COLO829 (cell line): ENCODE measurements at places on chromosomes 11 and 22.

GRCh38 chr22:38240734-38241252 is 32.0 kb downstream of the TMEM184B start:
- no peak for DNase-seq

DNA sequence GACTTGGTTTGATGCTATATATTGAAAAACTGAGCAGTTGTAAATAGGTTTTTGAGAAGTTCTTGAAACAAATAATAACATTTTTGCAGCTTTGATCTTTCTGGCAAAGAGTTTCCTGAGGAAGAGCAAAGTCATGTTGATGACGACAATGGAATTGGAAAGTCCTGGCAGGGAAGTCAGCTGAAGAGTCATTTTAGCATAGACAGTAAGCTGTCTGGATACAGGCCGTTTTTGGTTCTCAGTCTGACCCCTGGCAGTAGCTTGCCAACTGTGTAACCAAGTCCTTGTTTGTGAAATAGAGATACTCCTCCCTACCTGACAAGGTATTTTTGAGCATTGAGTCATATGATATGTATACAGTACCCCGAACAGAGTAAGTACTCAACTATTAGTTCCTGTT is 193.3 kb downstream of the C11orf91 start:
- DNase-seq = no peak

- peak; percentile 75 for DNase-seq
These were observed 41.7 kb upstream of the AQP11 start for GRCh38 chr11:77547863-77548551.

DNA sequence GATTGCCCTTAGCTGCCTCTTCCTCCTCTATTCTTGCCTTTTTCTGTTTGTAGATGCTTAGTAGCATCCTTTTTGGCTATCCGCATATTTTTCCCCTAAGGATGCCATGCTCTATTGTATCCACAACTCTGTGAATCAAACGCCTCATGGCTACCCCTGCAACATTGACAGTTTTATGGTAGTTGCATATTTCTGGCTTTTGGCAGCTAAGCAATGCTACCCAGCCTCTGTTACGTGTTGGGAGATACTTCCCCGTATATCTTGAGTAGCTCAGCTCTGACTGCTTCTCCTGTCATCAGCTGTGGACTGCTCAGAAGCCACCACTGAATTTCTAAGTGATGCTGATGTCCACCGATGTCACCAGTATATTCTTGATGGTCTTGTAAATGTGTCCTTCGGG is 15.1 kb upstream of the SLC3A2 start:
- no peak for DNase-seq

DNA sequence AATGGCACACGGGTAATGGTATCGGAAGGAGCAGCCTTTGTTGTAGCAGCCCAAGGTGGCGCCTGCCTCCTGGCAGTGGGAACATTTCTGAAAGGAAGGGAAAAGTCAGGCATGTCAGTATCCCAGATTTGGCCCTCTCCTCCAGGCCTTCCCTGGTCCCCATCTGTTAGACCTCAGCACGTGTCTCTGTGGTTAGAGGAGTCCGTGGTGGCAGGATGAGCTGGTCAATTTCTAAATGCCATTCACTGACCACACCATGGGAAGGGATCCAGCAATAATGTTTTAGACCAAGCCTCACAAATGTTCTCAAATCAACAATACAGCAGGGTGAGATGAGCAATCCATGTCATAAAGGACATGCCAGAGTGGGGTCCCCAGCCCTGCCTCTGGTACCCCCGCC is 49.0 kb upstream of the CYP2D6 start:
- no peak for DNase-seq

- peak; percentile 39 for DNase-seq
These were observed 310.6 kb downstream of the TBC1D22A start for GRCh38 chr22:47073075-47073474.

- no peak for DNase-seq
These were observed 11.6 kb upstream of the SLC5A1 start for GRCh38 chr22:32031466-32031865.

DNA sequence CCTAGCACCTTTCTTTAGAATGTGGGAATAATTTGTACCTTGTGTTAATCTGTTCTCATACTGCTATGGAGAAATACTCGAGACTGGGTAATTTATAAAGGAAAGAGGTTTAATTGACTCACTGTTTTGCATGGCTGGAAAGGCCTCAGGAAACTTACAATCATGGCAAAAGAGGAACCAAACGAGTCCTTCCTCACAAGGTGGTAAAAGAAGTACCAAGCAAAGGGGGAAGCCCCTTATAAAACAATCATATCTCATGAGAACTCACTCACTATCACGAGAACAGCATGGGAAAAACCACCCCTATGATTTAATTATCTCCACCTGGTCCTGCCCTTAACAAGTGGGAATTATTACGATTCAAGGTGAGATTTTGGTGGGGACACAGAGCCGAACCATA is 127.1 kb upstream of the ANO3 start:
- no peak for DNase-seq

DNA sequence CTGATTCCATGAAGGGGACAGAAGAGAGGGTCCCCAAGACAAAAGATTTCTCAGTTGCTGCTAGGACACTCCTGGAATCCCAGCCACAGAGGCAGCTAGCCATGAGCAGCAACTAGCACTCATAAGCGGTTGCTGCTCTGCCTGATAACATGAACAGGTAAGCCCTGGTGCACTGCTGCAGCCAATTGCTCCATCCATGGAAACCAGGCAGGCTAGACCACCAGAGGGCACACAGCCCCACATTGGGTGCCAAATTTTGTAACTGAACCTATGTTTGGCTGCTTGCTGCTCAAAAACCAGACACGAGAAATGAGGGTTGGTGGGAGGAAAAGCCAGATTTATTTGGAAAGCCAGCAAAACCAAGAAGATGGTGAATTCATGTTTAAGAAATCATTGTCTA is 21.9 kb upstream of the QSER1 start:
- DNase-seq = no peak

DNA sequence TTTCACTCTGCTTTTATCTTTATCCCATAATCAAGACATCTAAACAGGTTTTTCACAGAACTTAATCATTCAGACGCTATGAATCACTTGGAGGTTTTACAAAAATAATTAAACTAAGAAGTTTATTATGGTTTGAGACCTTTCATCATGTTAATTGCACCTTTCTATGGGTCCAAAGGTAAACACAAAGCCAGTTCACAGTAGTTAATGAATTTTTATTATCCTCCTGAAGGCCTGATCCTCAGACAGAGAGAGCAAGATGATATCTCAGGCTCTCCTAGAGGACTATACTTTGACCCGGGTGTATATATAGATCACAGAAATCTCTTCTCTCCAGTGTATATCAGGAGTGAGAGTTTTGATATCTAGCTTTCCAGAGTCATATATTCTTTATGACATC is 1044.3 kb upstream of the RAG2 start:
- DNase-seq = no peak

DNA sequence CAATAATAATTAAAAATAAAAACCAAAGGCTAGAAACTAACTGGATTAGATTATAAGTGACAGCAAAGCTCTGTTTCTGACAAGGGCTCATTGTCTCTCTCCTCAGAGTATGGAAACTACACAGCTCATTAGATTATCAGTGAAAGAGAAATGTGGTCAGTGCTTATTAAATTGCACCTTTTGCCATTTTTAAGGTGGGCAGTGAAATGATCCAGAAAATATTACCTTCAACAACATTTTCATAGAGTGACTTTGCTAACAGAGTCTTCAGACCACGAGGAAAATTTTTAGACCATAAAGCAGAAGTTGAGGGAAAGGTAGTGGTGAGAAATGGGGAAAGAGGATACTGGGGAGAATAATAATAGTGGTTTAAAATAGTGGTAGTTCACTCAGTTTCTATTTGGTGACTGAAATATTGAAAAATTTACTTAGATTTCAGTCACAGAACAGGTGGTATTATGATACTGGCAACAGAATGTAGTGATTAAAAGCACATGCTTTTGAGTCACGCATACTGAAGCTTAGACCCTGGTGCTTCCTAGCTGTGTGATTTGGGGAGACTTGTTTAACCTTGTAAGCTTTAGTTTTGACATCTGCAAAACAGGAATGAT is 684.0 kb upstream of the CCDC90B start:
- DNase-seq = peak; percentile 4

DNA sequence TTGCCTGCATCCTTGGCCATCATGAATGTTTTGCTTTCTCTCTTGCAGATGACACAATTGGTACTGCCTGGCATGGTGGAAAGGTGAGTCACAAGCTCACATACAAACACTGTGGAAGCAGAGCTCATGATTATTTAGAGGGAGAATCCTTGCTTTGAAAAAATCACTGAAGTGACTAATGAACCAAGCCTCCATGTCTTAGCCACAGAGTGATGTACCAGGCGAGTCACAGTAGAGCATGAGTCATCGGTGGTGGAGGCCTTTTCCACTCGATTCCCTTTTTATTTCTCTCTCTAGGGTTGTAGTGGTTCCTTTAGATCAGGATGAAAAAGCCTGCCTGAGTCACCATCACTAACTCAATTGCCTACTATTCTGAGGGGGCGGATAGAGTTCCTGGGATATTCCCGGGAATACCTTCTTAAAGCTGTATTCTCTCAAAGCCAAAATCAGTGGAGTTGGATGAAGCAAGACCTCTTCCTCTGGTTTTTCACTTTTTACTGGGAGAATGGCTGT is 49.6 kb upstream of the ALKBH3 start:
- peak; percentile 96 for DNase-seq

DNA sequence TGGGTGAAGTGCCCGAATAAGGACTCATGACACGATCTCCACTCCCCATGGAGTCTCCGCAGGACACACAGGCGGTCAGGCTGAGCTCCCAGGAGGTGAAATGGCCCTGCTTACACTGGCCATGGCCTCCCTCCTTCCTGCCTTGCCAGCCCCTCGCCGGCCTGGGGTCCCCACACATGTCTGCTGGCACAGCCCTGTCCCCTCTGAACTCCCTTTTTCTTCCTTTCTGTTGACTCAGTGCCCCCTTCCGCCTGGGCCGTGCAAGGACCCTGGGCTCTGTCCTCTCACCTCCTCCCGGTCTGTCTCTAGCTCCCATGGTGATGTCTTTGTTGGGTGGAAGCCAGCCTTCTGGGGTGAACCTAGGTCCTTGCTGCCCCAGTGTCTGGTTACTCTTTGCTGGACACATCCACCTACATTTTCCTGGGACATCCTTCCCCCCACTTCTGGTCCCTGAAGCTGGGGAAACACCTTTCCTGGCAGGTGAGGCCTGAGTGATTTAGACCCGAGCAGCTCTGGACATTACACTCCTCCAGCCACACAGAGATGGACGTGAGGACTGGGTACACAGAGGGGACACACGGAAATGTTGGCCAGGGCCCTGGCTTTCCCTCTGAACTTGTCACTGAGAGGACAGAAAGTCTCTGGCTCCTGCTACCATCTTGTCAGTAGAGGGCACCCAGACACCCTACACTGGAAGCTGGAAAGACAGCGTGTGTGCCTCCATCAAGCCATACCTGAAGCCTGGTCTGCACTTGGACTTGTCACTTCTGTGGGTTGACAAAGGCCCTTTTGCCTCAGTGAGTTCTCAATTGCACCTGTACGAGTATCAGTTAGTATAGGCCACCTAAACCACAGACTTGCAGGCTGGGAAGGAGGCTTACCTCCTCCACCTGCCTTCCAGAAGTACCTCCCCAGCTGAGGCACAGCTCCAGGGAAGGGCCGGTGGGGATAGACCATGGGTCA is 864.3 kb downstream of the TBC1D22A start:
- DNase-seq = no peak

GRCh38 chr11:78110351-78110750 is 29.1 kb downstream of the ALG8 start:
- DNase-seq = no peak

GRCh38 chr22:39233710-39234471 is 10.9 kb downstream of the PDGFB start:
- DNase-seq = no peak

DNA sequence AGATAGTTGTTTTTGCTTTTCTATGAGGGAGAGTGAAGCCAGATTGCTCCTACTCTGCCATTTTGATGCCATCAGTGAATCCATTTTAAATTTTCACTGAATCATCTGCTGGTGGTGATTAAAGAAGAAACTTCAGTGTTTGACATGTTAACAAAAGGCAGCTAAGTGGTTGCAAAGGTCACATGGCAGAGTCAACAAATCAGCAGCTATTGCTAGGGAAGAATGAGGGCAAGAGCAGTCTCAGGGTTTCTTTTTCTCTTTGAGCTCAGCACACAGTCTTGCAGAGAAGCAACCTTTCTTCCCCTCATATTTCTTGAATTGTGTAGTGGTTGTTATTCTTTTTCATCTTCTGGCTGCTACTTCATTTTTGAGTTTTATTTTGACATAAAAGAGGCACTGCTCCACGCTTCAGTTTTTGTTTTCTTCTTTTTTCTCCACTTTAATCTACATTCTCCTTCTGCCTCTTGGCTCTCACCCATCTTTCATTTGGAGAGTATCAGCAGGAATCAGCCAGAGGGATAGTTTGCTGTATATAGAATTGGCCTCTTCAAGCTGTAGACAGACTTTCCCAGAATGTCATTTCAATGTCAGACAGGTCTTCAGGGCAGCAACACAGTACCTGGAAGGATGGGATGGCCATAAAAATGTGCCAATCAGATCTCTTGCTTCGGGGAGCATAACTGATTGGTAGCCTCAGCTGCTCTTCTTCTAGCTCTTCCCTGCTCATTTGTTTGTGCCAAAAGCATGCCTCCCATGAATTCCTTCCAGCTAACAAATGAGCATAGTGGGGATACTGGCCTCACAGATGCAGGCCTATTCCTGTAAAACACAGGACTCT is 153.9 kb downstream of the TRPC6 start:
- no peak for DNase-seq

DNA sequence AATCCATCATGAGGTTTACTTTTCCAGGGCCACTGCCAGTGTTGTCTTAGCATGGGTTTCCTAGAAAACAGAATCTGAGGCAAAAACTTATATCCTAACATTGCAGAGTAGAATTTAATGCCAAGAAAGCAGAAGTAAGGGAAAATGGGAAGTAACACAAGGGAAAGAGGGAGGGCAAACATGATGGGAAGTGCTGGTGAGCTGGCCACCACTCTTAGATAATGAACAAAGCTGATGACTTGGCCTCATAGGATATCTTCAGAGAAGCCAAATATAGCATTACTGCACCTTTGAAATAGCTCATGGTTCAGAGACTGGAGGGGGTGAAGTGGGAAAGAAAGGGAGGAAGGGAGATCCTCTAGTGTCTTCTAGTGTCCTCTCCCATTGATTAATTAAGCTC is 24.8 kb upstream of the CALCB start:
- DNase-seq = no peak

DNA sequence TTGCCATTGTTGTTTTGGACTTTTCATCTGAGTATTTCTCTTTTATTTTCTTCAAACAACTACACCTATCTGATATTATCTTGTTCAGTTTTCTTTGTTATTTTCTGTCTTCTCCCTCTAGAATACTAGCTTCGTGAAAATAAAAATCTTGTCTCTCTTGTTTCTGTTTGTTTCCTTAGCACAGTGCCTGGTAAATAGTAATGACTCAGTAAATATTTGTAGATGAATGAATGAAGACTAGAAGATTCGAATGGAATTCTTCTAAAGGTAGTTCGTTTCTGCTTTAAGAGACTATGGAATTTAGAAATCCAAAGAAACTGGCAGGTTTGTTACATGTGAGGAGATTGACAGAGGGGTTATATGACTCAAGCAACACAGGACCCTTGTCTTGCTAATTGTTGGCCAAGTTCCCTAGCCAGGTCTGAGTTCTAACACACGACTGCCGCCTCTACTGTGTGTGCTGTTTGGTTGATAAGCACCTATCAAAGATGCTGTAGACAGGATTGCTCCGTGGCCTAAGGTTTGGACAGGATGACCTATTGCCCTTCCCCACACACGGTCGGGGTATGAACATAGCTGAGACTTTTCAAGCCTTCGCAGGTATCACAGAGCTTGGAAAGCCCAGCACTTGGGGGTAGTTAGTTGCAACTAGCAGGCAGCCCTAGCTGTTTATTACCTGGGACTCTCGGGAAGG is 831 bp upstream of the TMEM135 start:
- no peak for DNase-seq

GRCh38 chr11:64070314-64070681 is 34.6 kb downstream of the FLRT1 start:
- DNase-seq = no peak
